ENCODE measurements at places on chromosomes 2 and 18.

DNA sequence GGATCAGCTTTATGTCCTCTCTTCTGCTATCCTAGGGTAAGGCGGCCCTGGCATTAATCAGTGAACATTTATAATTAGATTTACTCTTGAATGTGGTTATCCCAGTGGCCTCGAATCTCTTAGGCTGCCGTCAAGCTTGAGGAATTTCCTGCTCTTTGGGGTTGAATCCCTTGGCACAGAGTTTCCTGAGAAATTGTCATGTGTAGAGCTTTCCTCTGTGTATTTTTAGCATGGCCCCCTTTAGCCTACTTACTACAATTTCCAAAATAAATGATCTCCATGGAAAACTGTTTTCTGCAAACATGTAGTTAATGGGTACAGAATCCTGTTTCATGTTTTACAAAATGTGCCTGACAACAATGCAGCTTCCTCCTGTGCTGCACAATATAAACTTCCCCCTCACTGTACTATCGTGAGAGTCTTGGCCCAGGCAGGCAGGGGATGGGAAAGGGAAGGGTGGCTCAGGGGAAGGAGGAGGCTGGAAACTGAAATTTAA lies 18.1 kb downstream of the NCAPH start:
- DNase-seq = no peak

GRCh38 chr18:66558773-66559172 lies 45.1 kb downstream of the CDH19 start:
- no peak for DNase-seq

GRCh38 chr2:46847726-46848412 lies 67.7 kb downstream of the MCFD2 start:
- no peak for DNase-seq

DNA sequence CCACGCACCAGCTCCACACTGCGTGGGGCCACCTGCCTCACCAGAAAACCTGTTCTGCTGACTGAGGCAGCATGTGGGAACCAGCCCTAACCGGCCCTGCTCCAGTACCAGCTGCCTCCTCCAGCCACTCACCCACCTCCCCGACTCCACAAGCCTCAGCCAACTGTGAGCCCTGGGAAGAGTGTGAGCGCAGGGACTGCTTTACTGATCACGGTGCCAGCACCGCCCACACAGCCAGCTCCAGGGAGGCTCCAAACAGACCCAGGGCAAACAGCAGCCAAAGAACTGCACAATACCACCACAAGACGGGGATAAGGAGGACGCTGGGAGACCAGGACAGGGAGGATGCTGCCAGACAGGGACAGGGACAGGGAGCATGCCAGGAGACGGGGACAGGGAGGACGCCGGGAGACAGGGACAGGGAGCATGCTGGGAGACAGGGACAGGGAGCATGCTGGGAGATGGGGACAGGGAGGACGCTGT lies 28.4 kb downstream of the EIPR1 start:
- no peak for DNase-seq

- no peak for DNase-seq
Observed at GRCh38 chr2:155412598-155412997, 714.1 kb downstream of the KCNJ3 start.

- DNase-seq = no peak
Observed at GRCh38 chr2:151616760-151617339, 117.4 kb downstream of the NEB start.

DNA sequence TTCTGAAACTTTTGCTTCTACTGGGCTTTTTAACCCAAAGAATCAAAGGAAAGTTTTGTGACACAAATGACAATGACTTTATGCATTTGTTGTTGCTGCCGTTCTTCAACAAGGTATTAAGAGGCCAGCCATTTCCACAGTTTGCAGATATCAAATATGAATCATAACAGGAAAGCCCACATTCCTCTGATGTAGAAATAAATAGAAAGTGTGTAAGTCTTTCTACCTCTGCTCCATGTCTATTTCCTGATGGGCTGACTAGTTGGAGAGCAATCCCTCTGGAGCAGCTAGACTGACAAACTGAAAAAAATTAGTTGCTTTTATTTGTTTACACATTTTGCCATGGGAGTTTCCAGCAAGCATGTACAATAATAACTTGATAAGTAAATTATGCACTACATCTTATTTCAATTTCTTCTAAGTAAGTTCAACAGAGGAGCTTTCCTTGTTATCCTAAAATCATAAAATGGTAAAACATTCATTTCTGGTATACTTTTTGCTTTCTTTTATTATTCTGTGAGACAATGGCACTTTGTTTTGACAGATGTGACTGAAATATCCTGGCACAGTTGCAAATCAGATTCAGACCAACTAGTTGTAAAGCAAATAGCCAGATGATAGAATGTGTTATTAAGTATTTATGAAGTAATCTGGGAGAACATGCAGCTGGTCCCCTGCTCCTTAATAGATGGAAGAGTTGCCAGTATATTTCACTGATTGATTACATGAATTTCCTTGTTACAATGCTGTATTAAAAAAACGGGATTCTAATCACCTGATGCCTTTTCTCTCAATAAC lies 266.7 kb downstream of the METTL4 start:
- no peak for DNase-seq

DNA sequence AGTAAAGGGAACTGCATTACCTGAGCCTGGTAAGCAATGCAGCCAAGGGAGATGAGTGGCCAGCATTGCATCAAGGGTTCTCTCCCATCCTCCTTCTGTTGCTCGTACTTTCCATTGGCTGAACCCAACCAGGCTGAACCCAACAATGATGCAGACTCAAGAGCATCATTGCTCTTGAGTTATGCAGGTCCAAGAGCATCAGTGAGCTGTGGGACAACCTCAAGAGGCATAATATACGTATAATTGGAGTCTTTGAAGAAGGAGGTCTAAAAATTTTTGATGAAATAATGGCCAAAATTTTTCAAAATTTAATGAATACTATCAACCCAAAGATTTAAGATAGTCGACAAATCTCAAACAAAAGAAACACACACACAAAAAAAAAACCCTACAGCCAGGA lies 213.0 kb downstream of the RNF152 start:
- no peak for DNase-seq

DNA sequence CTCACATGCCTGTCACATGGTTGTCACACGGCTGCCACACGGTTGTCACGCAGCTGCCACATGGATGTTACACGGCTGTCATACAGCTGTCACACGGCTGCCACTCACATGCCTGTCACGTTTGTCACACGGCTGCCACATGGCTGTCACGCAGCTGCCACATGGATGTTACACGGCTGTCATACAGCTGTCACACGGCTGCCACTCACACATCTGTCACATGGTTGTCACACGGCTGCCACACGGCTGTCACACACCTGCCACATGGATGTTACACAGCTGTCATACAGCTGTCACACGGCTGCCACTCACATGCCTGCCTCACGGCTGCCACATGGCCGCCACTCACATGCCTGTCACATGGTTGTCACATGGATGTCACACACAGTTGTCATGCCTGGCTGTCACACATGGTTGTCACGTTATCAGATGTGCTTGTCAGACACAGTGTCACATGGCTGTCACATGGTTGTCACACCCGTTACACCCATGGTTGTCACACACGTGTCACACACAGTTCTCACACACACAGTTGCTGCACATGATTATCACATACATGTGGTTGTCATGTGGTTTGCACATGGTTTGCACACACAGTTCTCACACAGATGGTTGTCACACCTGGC lies 19.4 kb downstream of the KCNG2 start:
- no peak for DNase-seq

GRCh38 chr2:61326423-61326822 lies 144.5 kb downstream of the USP34 start:
- DNase-seq = no peak

- no peak for DNase-seq
Observed at GRCh38 chr2:237444071-237444470, 30.1 kb upstream of the COL6A3 start.

- peak; percentile 5 for DNase-seq
Observed at GRCh38 chr2:58762176-58762781, 521.2 kb upstream of the FANCL start.

DNA sequence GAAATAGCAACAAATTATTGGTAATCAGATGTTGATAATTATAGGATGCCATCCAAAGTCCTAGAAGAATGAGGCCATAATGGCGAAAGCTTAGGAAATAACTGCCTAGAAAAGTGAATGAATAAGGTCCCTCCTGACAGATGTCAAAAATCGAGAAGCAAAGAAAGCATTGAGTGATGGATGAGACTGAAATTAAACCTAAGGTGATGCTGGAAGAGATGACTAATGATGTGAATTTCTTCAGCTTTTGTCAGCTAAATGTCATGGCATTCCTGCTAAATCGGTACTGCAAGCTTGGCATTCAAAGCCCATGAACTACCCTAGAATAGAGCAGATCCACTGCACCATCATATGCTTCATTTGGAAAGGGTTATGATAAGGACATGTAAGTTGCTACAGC lies 74.8 kb upstream of the RGPD4 start:
- no peak for DNase-seq

GRCh38 chr2:114580691-114581090 lies 138.2 kb downstream of the DPP10 start:
- DNase-seq = no peak

DNA sequence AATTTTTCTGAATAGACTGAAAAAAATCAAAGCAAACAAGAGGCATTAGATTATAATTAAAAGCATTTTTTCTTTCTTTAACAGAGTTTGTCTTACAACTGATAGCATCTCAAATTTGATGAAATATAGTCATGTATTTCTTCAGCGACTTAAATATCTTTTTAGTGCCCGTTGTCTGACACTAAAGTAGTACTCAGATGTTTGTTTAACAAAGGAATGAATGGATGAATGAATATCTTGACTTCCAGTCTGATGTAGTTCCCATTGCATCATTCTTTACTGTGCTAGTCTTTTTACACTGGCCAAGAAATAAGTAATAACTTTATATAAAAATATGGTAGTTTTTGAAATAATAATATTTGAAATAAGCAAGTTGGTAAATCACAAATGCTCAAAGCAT lies 111.1 kb downstream of the TTC27 start:
- DNase-seq = no peak

DNA sequence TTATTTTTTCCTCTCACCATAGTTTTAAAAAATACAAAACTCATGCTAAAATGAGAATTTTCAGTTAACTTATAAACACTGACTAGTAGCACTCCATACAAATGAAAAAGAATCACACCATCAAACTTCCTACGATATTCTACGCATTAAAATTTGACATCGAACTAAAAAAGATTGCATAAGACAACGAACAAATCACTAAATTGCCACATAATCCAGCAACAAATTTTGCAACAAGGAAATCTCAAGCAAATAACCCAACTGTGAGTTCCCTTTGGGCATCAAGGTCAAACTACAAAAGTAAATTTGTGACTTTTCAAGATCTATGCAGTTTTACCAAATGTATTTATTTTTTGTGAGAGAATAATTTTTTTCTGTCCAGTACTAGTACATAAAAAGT lies 1.5 kb downstream of the MAP3K2 start:
- no peak for DNase-seq

GRCh38 chr2:182784777-182785176 lies 68.7 kb downstream of the DNAJC10 start:
- no peak for DNase-seq

DNA sequence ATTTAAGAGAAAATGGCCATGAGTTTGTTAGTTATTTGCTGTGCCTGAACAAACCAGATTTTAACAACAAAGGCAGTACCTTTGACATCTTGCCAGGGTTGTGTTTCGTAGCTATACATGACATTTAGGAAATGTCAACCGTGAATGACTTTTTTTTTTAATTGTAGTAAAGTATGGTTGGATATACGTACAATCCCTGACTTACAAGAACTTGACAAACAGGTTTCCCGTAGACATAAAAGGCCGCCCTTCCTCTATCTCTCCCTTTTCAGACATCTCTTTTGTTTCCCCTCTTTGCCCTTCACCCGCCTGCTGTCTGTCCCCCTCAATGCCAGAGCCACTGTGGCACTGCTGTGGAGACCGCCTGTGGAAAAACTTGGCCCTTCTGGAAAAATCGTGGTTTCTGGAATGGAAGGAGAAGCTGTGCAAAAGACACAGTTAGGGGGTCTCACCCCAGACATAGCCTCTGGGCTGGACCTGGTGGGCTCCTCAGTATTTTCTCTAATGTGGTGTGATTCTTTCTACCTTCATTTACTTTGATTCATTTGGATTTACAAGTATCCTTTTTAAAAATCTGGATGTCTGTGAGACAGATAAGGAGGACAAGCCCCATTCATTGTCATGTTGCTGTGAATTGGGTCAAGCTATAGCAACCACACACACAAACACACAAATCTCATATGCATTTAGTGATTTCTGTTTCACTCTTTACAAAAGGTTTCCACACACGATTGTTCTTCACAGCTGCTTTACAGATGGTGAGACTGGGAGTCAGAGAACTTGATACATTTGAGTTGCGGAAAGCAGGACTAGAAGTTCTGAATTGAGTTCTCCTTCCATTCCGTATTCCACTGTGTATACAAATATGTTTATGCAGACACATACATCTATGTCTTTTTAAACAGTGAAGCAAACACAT lies 48.6 kb downstream of the SPATS2L start:
- no peak for DNase-seq

DNA sequence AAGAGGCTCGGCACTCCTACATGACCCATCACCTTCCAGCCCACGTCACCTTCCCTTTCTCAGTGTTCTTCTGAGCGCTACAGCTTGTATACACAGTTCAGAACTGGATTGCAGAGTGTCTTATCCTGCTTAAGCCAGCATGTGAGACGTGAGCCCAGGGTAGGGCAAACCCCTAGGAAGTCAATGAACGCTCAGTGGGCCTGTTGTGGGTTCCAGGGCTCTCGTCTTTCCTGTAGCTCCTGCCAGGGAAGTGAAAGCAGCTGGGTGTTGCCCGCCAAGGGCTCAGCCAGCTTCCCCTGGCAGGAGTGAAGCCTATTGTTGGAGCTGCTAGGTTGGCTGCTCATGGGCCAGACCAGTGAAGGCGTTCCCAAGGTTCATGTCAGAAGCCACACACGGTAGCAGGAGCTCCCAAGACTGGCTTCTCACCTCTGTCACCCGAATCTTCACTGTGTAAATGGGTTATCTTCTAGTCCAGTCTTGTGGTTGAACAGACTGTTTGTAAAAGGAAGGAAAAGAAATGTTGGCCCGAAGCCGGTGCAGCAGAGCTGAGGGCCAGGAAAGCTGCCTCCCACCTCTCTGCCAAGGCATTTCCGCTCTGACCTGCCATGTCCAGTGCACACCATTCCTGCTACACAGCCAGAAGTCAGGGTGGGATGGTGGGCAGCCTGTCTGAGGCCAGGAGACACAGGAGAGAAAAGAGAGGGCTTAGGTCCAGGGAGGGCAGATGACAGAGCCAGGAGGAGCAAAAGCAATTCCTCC lies 69.6 kb upstream of the RMDN2 start:
- peak; percentile 22 for DNase-seq

- no peak for DNase-seq
Observed at GRCh38 chr2:46964835-46965560, 49.4 kb upstream of the MCFD2 start.
